ENCODE measurements at places on chromosomes 16 and 17.

DNA sequence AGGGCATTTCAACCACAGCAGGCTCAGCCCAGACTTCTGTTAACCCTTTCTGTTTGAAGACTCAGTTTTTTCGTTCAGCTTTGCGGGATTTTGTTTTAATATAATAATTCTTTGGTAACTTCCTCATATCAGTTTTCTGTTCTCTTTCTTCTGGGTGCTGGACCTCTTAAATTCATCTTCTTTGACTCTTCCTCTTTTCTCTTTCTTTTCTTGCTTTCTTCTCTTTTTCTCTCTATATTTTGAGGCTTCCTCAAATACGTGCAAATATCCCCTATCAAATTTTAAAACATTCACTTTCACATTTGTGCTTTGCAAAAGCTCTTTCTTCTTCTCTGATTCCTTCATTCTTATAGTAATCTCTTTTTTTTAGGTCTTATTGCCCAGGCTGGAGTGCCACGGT lies 136.3 kb downstream of the HS3ST3B1 start:
- DNase-seq, result no peak

GRCh38 chr17:70478902-70479301 lies 309.6 kb downstream of the KCNJ2 start:
- DNase-seq, result no peak

GRCh38 chr17:73257516-73257915 lies 4.2 kb downstream of the CPSF4L start:
- DNase-seq, result no peak

DNA sequence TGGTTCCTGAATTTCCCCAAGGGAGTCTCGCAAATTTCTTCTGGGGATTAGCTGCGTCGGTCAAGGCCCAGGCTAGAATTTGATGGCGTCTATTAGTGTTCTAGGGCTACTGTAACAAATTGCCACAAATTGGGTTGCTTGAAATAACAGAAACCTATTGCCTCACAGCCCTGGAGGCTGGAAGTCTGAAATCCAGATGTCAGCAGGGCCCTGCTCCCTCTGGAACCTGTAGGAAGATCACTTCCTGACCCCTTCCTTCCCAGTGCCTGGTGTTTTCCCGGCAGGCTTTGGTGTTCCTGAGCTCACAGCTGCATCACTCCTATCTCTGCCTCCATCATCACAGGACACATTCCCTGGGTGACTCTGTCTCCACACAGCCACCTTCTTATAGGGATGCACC lies 24.4 kb downstream of the DHRS7C start:
- DNase-seq, result no peak

GRCh38 chr16:47026492-47026891 lies 53.0 kb upstream of the DNAJA2 start:
- no peak for DNase-seq

- DNase-seq, result no peak
These were observed 306.3 kb upstream of the HSBP1 start for GRCh38 chr16:83501481-83501880.

DNA sequence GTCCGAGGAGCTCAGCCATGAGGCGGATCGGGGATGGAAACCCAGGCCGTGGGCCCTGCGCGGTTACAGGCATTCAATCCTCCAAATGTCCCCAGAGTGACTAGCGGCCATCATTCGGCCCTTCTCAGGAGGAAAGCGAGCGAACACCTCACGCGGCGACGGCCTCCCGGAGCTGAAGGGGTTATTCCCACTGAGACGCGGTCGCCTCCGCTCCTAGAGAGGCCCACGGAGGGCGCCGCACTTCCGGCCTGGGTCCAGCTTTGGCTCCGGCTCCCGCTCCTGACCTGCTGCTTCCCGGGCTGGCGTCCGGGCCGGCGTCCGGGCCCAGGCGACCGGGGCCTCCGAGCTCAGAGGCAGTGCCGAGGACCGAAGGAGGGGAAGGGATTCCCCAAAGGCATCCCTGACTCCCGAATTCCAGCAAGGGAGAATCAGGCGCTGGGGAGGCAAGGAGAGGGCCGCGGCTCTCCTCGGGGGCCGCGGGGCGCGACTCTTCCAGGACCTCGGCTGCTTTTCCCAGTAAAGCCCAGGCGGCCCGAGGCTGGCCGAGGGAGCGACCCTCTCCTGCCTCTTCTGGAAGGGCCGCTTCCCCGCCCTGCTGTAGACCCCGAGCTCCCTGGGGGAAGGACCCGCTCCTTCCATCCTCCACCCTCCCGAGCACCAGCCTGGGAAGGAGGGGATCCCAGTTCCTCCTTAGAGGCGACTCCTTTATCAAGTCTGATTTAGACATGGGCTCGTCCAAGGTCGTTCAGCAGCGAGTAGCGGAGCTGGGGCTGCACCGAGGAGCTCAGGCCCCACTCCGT lies 18.6 kb upstream of the ZNF629 start:
- DNase-seq, result peak; percentile 40

DNA sequence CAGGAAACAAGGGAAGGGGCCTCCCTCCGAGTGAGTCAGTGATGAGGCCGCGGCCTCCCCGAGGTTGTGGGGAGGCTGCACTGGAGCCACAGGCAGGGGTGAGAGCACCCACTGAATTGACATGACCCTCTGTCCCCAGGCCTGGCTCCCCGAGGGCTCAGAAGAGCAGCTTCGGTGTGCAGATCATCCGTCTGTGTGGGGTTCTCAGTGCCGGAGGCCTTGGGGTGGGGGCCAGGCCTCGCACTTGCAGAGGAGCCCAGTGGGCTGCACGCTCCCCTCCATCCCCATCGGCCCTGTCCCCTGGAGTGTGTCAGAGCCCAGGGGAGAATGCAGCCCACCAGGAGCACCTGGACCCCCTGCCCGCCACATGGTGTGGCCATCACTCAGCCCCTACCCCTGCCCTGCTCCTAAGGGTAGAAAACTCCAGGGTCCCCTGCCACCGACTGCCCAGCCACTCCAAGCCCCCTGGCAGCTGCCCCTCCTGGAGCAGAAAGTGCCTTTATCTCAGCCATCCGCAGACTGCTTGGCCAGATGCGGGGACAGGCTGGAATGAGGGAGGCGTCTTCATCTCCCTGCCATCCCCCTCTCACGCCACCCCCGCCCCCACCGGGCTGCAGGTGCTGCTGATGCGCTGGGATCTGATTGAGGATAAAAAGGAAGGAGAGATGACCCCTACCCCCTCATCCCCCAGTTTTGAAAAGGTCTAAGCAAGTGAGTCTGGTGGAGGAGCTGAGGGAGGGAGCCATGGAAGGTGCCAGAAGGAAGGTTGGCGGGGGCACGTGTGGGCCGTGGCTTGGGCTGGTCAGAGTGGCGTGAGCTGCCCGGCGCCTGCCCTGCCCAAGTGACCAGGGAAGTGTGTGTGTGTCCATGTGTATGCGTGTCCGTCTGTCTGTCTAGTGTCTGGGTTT lies 358.3 kb downstream of the SEC14L1 start:
- no peak for DNase-seq

DNA sequence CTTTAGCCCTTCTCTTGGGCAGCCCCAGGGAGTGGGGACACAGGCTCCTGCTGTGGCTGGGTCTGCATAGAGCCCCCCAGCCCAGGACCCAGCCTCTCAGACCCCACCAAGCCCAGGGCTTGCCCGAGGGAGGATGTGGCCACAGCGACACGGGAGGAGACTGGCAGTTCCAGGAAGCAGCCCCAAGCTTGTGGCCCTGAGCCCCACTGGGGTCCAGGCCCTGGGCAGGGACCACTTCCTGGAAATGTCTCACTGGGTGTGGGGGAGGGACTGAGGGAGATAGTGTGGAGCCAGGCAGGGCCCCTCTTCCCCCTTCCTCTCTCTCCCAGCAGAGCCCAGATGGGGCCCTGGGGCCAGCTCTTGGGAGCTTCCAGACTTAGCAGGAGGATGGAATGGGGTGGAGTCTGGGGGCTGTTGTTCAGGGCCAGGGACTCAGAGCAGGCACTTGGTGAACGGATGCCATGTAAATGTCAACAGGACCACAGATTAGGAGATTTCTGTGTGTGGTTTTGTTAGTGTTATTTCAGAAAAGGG lies 35.3 kb downstream of the ADGRG5 start:
- no peak for DNase-seq

DNA sequence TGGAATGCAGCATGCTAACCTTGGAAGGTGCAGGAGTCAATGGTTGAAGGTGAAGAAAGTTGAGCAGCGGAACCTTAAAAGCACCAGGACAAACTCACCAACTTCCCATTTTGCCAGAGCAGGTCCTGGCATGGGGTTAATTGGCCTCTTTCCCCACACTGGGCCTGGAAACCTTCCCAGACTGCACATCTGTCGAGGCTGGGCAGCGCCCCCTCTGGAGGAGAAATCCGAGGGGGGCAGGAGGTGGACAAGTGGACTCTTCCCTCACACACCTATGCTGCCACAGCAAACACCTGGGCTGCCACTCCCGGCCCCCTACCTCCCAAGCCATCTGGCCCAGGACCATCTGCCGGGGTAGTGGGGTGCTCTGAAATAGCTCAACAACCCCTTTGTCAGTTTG lies 232.4 kb downstream of the CBLN1 start:
- peak; percentile 27 for DNase-seq

GRCh38 chr17:47700471-47701449 lies 6.8 kb downstream of the TBKBP1 start:
- no peak for DNase-seq

DNA sequence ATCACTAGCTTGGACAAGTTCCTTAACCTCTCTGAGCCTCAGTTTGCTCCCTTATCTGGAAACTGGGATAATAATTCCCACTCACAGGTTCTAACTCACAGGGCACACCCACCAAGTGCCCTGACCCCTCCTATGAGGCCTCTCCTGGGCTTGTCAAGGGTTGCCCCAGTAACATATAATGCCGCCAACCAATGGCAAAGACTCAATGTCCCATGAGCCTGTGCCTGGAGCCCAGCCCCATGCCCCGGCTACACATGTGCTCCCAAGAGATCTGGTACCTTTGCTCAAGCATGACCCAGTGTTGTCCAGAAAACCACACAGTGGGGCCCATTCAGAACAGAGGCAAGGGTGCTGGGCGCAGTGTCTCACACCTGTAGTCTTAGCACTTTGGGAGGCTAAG lies 8.5 kb upstream of the FBXL19 start:
- no peak for DNase-seq

GRCh38 chr17:2750721-2751120 lies 1.3 kb upstream of the CCDC92B start:
- no peak for DNase-seq

GRCh38 chr17:58205936-58206335 lies 13.1 kb downstream of the MKS1 start:
- DNase-seq, result no peak

DNA sequence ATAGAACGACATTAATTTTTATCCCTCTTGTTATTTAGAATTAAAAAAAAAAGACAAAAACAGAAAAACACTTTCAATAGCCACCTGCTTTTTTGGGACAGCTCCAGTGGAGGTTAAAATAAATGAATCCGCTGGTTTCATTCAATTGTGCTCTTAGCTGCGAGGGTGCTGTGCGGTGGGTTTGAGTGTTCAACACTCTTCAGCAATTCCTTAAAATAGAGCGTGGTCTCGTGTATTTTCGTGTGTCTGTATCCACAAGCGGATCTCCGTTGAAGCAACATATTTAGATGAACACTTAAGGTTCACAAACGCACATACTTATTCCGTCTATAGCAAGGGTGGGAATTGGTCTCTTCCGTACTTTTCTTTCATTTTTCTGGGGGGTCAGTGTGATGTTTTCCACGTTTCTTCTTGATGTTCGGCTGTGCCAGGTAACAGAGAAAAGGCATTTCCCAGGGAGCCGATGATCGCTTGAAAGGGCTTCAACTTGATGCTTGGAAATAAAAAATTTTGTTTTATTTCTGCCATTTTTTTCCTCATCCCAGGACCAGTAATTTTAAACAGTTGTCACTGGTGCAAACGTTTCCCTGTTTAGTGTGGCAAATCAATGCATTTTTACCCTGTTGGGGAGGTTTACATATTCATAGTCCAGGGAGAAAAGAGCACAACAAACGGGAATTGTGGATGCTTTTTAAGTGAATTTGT lies 297.9 kb downstream of the IRF8 start:
- DNase-seq, result no peak

DNA sequence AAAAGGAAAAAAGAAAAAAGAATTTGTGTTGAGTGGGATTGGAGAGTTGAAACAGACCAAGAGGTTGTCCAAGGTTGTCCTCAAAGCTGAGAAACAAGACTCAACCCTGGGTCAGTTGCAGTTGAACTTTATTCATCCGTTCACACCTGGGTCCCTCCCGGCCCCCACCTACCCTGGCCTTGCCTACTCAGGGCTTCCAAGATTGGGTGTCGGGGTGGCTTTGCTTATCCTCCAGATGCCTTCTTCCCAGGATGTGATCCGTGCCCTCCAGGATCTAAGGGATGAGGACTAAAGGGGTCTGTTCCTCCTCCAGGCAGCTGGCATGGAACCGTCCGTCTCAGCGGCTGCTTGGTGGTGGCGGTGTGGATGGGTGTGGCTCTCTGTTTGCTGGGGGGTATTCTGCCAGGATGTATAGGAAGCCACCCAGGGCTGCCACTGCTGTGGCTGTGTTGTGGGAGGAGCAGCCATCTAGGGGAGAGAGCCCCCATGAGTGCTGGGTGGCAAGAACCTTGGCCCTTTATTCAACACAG lies 10.3 kb upstream of the NAGPA start:
- DNase-seq, result no peak

- DNase-seq, result no peak
These were observed 1.1 kb downstream of the ACSF2 start for GRCh38 chr17:50426814-50427787.

DNA sequence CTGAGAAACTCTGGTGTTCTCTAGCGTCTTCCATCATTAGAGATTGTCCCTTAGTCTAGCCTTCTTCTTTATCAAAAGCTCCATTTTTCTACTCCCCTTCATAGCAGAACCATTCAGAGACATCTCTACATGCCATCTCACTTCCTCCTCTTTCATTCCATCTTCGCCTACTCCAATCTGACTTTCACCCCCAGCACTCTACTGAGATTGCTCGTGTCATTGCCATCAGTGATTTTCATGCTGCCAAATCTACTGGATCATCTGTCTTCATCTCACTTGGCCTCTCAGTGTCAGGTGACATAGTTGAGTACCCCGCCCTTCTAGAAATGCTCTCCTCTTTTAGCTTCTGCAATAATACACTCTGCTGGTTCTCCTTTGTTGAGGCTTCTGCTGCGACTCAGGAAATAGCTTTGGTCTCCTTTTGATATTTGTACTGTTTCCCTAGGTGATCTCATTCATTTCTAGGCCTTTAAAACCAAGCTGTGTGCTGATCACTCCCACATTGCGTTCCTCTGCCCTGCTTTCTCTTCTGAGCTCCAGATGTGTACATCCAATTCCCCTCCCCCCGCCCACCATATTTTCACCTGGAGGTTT lies 119.1 kb downstream of the FTO start:
- DNase-seq, result no peak

DNA sequence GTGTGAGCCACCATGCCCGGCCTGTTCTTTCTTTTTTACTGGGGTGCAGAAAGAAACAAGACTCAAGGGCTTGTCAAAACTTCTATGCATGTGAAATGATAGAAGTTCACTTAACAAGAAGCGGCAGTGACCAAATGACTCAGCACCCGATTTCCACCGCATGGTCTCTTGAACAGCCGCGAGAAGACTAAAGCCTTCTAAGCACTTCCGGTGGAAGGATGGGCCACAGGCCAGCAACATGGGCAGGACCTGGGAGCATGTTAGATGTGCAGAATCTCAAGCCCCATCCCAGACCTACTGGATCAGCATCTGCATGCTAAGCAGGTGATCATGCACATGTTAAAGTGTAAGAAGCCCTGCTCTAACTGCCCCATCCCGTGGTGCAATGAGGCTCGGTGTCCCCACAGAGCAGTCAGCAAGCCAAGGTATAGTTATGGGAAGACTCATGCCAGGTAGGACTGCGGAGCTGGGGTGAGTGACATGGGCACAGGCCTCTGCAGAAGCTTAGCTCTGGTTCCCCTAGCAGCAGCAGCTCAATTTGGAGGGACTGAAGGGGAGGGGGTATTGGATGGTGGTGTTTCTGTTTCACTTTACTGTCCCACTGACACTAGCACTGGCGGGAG lies 88.5 kb upstream of the HNF1B start:
- DNase-seq, result no peak

GRCh38 chr17:14779241-14779640 lies 478.4 kb downstream of the HS3ST3B1 start:
- no peak for DNase-seq
